ENCODE measurements at places on chromosomes 3 and 15.

- DNase-seq = no peak
These were observed 8.0 kb upstream of the PXK start for GRCh38 chr3:58324391-58325390.

GRCh38 chr3:177601152-177601551 lies 403.9 kb upstream of the TBL1XR1 start:
- no peak for DNase-seq

DNA sequence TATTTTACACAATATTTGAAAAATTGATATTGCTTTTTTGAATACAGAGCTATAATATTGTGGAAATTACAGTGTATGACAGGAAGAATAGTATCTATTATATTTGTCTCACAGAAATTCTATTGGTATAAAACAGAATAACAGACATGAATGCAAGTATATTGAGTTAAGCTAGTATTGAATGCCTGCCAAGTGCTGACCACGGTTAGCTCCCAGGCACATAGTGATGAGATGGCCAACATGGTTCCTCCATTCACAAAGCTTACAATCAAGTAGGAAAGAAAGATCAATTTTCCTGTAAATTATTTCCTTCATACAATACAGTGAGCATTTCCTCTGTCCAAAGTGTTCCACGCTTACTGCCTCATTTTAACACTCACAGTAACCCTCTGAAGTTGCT lies 67.6 kb downstream of the TP63 start:
- no peak for DNase-seq

DNA sequence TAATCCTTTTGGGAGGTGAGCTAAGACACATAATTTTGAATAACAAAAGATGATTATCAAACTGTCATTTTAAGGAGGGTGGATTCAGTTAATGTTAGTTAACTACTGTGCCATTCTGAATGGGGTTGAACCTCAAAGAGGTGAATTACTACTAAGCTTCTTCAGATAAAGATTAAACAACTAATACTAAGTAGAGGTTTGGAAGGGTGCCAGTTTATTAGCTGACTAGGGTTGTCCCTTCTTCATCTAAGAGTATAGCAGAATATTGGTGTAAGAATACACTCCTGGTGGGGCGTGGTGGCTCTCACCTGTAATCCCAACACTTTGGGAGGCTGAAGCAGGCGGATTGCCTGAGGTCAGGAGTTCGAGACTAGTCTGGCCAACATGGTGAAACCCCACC lies 123.1 kb upstream of the LRRFIP2 start:
- no peak for DNase-seq

DNA sequence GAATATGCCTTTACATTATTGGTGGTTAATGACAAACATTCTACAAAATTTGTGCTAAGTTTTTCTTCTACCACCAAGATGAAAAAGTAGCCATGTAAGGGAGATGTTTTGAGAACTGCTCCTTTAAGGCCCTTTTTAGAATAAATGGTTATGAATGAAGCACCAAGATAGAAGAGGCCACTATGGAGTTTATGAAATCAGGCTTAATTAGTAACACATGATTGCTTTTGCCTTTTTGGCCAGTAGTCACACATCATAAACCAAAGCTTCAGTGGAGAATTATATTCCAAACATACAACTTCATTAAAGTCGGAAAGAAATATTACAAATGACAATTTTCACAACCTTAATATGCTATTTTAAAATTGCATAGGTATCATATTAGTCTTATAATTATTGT lies 331.7 kb downstream of the RBMS3 start:
- DNase-seq = no peak

DNA sequence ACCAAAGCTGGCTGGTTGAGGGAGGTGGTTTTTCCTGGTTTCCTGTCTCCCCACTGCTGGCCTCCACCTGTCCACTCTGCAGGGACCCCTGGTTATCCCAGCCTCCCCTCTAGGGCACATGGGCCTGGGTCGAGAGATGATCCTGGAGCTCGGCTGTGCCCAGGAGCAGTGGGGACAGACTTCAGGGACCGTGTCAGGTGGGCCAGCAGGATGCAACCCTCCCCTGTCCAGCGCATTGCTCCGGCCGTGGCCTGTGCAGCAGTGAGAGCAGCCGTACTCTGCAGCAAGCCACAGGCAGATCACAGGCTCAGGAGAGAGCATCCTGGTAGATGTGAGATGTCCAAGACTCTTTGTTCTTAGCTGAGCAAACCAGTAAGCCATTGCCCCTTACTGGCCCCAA lies 92.5 kb upstream of the RPL32 start:
- DNase-seq = no peak

GRCh38 chr3:47541583-47542108 lies 28.1 kb upstream of the ELP6 start:
- DNase-seq = no peak

- DNase-seq = no peak
These were observed 749.3 kb upstream of the GOLIM4 start for GRCh38 chr3:168844894-168845482.

GRCh38 chr3:99502871-99503270 lies 135.5 kb upstream of the COL8A1 start:
- DNase-seq = no peak

DNA sequence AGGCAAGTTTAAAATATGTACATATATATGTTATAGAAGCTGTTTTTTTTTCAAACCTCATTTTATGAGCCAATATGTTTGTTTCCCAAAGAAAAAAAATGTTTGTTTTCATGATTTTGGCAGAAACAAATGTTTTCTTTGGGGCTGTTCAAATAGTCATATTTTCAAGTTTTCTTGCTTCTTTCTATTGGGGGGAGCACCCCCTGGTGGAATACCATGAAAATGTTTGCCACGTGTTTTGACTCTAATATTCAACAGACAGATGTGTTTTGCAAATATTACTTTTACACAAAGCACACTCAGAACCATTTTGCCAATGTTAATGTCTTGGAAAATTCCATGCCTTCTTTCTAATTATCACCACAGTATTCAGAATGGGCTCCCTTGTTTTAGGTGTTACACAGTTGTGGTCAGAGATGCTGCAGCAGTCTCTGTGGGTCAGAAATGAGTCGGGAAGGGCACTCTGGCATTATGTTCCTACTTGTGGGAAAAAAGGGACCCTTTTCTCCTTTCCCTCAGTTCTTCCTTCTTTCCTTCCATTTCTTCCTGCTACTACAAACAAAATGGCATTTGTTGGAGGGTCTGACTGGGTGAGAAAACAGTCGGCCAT lies 817.0 kb downstream of the TUSC7 start:
- no peak for DNase-seq

DNA sequence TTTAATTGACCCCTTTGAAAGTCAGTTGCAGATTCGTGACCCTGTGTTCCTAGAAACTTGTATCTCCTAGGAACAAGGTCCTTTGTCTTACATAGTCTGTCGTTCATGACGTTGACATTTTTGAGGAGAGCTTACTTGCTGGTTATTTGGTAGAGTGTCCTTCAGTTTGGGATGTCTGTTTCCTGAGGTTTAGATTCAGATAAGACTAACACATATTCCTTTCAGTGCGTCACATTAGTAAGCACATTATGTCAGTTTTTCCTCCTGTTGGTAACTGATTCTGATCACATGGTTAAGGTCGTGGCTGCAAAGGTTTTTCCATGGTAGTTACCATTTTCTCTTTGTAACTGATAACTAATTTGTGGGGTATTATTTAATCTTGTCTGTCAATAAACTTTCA lies 80.8 kb downstream of the PCCB start:
- no peak for DNase-seq

- no peak for DNase-seq
These were observed 101.0 kb downstream of the OSBPL10 start for GRCh38 chr3:31880020-31880419.

- no peak for DNase-seq
These were observed 27.2 kb downstream of the BCL2A1 start for GRCh38 chr15:79943820-79944219.

GRCh38 chr3:22265403-22265802 lies 514.4 kb upstream of the ZNF385D start:
- no peak for DNase-seq

DNA sequence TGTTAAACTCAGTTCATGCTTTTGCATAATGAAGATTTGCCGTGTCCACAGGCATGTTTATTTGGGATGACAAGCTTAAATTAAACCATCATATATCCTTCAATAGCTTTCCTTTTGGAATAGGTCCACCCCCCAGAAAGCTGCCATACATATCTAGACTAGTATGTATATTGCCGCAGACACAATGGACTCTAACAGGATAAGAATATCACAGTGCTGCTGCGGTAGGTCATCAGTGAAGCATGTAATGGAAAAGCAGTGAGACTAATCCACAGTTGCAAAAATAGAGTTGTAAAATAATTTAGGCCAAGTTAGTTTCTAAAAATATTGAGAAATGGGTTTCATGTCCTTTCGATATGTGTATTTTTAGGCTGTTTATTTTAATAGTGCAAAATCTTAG lies 819.9 kb upstream of the DPPA4 start:
- DNase-seq = no peak

GRCh38 chr3:112074006-112074405 lies 12.2 kb upstream of the C3orf52 start:
- no peak for DNase-seq

DNA sequence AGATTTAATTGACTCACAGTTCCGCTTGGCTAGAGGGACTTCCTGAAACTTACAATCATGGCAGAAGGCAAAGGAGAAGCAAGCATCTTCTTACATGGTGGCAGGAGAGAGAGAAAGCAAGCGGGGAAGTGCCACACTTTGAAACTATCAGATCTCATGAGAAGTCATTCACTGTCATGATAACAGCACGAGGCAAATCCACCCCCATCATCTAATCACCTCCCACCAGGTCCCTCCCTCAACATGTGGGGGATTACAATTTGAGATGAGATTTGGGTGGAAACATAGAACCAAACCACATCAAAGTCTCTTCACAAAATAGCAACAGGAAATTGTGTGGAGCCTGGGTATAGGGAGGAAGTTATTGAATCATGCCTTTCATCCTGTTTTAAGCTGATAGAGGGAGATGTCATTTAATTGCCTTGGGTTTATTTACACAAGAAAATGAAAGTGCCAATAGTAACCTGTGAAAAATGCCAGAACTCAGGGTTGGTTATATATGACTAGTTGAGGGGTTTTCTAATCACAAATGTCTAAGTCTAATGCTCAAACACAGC lies 624.8 kb upstream of the LMCD1 start:
- DNase-seq = no peak

DNA sequence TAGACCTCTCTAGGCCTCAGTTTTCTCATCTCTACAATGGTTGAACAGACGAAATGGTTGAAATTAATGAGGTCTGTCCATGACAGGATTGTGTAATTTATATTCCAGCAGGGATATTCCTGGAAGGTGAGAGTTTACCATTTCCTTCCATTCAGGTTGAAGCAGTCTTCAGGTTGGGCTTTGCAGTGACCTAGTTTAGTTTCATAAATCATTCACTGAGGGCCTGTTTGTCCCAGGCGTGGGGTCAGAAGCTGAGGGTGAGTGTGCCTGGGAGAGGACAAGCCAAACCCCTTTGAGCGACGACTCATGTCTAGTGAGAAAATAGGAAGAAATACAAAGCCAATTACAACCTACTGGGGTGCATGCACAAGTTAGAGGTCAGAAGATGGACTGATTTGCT lies 57.2 kb upstream of the CACNA2D3 start:
- DNase-seq = no peak

DNA sequence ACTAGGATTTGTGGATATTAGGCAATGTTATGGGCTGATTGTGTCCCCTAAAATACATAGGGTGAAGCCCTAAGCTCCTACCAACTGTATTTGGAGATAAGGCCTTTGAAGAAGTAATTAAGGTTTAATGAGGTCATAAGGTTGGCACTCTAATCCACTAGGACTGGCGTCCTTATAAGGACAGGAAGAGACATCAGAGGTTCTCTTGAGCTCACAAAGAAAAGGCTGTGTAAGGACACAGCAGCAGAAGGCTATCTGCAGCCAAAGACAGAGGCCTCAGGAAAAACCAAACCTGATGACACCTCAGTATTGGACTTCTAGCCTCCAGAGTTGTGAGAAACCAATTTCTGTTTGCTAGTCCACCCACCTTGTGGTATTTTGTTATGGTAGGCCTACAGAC lies 416.7 kb downstream of the ZBTB20 start:
- DNase-seq = no peak

- no peak for DNase-seq
These were observed 2.4 kb downstream of the ANPEP start for GRCh38 chr15:89812011-89812846.

- DNase-seq = no peak
These were observed 263.5 kb upstream of the RASGRP1 start for GRCh38 chr15:38828031-38828532.

- no peak for DNase-seq
These were observed 969.6 kb upstream of the ALCAM start for GRCh38 chr3:104396974-104397669.

GRCh38 chr3:196688349-196688748 lies 23.7 kb downstream of the CEP19 start:
- DNase-seq = no peak

GRCh38 chr15:51104512-51104911 lies 9.8 kb upstream of the TNFAIP8L3 start:
- no peak for DNase-seq

DNA sequence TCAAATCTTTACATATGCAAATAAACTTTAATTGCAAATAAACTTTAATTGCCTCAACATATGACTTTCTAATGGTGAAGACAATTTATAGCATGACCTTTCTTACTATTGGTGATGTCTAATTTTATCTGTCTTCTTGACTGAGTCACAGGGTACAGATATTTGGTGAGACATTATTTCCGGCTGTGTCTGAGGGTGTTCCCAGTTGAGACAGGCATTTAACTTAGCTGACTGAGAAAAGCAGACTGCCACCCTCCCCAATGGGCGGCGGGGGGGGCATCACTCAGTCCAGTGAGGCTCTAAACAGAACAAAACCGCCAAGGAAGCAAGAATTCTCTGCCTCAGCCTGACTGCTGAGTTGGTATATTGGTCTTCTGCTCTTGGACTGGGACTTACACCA lies 160.0 kb downstream of the TBL1XR1 start:
- DNase-seq = no peak

- no peak for DNase-seq
These were observed 21.6 kb downstream of the ADAMTS9 start for GRCh38 chr3:64666171-64666588.

DNA sequence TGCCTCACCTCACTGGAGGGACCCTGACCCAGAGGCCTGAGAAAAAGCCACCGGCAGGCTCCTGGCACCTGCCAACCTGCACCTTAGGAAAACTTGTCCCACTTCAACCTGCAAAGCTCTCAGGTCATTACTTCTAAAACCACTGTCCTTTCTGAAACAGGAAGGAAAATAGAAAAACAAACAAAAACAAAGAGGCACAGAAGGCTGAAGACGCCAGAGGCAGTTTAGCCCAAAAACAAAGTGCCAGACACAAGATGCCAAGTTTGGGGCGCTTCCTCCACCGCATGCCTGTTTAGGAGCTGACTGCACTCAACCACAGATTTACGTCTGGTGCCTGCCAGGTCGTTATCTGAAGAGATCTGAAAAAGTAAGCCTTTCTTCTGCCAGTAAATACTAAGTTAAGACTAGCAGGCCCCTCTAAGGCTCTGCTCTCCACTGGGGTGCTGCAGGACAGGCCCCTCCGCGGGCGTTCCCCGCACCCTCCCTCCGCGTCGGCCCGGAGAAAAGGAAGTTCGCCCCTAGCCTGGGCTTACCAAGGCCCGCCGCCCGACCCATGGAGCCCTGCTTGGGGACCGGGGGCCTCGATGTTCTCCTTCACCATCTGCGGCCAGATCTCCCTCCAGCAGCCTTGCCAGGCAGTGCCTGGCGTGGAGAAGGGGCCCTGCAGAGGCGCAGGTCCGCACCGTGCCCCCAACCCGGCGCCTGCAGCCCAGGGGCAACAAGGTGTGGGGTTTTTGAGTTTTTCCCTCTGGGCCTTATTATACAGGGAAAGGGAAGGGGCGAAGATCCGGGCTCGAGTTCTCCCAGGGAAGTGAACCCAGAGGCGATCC lies 1.3 kb downstream of the GOLGA8A start:
- DNase-seq = no peak

- no peak for DNase-seq
These were observed 396.6 kb downstream of the NAALADL2 start for GRCh38 chr3:175255698-175256097.

All from esophagus squamous epithelium (tissue), 5 donors.